ENCODE measurements at places on chromosomes 12 and 14.

DNA sequence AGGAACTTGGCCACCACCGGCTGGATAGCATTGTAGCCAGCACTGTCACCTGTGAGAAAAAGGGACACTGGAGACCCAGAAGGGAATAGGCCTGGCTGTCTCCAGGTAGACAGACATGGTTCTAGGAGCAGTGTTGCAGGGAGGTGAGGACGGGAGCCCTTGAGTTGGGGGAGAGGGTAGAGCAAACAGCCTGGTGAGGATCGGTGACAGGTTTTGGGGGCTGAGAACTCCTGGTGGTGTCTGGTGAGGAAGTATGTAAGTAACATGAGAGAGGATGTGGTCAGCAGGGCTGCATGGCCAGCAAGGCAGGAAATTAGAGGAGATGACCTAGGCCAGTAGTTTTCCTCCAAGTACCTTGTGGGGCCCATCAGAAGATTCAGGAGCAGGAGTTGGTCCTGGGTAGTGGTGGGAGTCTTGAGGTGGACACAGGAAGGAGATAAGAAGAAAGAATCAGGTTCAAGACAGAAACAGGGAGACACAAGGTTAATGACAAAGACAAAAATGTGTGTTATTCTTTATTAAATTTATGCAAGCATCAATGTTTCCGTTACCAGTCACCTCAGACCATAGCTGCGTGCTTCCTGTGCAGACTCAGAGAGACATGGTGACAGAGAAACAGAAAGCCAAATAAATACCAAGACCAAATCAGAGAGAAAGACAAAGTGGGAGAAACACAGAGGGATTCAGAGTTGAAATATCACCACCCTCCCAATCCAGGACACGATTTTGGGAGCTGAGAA, at the start of gene ARHGAP9:
ARHGAP9 (minus strand) TSS at position 491 of the 740 bp plus-strand sequence; CDS start at position 31, 460 bp downstream.
- DNase-seq, result no peak

GRCh38 chr12:11134305-11134704, at the start of gene TAS2R30:
Gene TAS2R30, minus strand, starts transcription at chr12:11134644. Its CDS starts 400 bp downstream, at chr12:11134244.
- no peak for DNase-seq

- no peak for DNase-seq
Observed at GRCh38 chr12:115320451-115320850, 636.5 kb upstream of the TBX3 start.

DNA sequence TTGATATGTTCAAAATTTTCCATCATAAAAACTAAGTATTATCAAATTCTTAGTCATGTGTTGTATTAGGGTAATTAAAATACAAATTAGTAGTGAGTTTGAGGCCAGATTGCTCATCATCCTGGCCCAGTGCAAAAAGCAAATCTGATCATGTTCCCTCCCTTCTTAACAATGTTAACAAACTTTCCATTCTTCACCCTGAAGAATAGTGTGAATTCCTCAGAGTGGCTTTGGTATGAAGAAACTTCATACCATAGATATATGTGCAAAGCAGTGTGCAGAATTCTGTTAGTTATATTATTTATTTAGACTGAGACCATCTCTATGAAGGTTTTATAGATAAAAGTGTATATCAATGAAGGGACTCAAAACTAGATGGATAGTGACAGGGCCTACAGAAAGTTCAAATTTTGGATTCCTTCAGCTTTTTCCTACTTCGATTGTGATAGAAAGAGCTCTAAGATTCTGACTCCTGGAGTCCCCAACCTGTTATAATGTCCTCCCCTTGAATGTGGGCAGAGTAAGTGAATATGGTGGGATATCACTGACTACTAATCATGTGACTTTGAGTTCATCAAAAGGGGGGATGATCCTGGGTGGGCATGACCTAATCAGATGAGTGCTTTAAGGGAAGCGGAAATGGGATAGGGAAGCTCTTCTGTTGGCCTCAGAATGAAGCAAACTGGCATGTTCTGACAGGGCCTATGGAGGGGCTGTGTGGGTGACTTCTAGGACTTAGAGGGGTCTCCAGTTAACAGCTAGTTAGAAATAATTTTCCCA, 271.4 kb downstream of the BTG1 start:
- no peak for DNase-seq

DNA sequence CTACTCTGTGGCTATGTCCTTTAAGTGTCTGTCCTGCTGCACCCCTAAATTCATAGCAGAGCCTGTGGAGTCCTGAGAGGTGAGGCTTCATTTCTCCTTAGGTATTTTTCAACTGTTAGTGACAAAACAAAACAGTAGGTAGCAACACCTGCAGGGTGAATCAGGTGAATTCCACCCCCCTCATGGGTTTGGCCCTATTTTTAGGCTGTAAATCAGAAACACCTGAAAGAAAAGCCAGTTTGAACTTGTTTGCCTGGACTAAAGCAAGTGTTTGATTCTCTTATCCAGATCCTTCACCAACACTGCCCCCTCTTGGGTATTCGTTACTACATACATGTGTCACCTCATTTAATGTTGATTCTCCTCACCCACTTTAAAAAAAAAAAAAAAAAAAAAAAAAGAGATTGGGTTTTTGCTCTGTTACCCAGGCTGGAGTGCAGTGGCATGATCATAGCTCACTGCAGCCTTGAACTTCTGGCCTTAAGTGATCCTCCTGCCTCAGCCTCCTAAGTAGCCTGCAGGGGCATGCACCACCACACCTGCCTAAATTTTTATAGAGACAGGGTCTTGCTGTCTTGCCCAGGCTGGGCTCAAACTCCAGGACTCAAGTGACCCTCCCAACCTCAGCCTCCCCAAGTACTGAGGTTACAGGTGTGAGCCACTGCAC, 10.3 kb downstream of the TBPL2 start:
- peak; percentile 54 for DNase-seq

DNA sequence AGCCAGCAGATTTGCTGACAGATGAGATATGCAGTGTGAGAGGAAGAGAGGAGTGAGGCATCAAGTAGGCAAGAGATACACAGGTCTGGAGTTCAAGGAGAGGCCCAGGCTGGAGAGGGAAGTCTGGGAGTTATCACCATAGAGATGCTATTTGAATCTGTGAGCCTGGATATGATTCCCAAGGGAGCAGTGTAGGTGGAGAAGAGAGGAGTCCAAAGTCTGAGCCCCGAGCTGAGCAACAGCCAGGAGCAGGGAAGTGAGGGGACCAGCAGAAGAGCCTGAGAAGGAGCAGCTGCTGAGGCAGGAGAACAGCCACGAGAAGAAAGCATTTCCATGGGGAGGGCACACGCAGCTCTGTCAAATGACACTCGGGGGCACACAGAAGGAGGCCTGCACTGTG, 20.2 kb upstream of the NXPH4 start:
- no peak for DNase-seq

- no peak for DNase-seq
Observed at GRCh38 chr14:72598306-72598705, 295.6 kb downstream of the DPF3 start.

- DNase-seq, result no peak
Observed at GRCh38 chr12:20050221-20050620, 318.1 kb upstream of the PDE3A start.

DNA sequence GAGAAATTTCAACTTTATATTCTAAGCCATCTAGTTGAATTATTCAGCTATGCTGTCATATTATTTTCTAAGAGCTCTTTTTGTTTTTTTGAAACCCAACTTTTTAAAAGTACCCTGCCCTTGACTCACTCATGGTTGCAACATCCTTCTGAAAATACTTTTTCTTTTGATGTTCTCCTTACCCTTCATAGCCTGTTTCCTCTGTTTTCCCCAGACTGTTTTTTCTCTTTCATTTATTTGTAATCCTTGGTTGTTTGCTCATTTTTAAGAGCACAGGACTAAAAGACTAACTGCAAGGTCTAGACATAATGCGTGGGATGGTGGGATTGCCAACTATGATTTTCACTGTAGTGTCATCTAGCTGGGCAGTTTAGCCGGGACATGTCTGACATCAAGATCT, 21.2 kb upstream of the CDKL1 start:
- DNase-seq, result no peak

- DNase-seq, result peak; percentile 36
Observed at GRCh38 chr14:30521899-30522736, 36.8 kb upstream of the G2E3 start.

GRCh38 chr14:67520482-67520881, 12.6 kb upstream of the PLEKHH1 start:
- no peak for DNase-seq

All from HAP-1 (cell line).